ENCODE measurements at places on chromosomes 5 and 9.
A peak's percentile ranks its signal among the peaks of the same experiment; 100 is the strongest.

DNA sequence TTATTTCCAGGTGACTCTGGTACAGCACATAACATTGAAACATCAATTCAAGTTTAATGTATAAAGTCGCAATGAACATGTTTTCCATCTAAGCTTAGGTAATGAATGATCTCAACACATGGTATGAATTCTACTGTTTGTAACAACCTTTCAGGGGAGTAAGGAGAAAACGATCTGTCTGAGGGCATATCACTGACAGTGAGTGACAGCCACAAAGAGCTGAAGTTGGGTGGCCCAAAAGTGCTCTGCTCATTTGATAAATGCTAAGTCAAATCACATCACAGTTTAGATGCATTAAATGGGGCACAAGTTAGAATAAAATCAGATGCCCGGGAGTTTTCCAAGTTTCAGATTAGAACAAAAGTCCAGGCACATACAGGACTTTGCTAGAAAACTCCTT lies 1.2 kb downstream of the FANCC start:
- no peak for DNase-seq

DNA sequence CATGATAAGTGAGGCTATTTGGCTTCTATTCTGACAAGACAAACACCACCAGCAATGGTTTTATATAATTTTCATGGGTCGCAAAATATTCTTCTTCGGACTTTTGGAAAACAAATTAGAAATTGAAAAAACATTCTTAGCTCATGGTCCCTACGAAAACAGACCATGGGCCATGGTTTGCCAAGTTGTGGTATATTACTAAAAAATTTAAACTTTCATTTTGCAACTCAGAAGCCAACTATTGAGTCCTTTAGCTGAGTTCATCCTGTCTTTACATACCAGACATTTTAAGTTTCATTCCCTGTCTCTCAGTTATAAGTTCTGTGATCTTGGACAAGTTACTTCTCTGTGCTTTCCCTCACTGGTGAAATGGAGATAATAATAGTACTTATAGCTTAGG lies 198.1 kb downstream of the CSNK1G3 start:
- no peak for DNase-seq

DNA sequence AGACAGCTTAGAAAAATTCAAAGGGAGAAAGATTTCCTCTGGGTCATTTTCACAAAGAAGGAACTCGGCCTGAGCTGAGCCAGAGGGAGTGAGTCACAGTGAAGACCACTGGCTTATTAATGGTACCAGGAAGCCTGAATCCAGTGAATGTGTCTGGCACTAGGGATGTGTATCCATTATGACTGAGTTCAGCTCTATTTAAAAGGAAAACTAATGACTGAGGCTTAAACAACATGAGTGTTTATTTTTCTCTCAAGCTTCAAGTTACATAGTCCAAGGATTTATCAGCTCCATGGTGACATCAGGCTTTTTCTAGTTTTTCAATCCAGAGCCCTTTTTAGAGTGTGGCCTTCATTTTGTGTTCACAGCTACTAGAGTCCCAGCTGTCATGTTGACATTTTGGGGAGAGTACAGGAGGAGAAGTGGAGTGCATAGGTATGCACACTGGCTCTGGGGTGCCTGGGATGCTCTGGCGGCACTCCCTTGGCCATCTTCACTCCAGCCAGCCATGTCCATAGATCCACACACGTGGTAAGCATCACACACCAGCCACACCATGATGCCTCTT lies 159.5 kb upstream of the ERCC6L2 start:
- DNase-seq, result no peak

- no peak for DNase-seq
These were observed 39.1 kb downstream of the WHRN start for GRCh38 chr9:114465906-114466900.

GRCh38 chr5:95221234-95221633 lies 63.7 kb downstream of the MCTP1 start:
- DNase-seq, result no peak

DNA sequence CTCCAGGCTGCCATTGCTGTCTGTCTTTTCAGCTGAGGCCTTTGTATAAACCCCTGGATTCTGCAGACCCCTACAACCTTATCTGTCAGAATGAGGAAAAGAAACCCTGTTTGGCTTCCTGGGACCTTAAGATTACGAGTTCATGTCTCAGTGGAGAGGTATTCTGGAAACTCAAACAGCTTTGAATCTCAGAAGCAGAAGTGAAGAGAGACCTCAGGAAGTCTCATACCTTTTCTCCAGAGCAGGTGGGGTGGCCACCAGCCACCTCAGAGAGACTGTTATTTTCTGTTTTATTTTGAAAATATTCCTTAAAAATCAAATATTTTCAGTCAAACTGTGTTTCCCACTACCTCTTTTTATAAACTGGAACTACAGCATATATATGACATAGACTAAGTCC lies 457.5 kb downstream of the TMEM232 start:
- DNase-seq, result no peak

- no peak for DNase-seq
These were observed 128.8 kb downstream of the RXRA start for GRCh38 chr9:134455021-134455471.

- no peak for DNase-seq
These were observed 572 bp downstream of the CDK5RAP2 start for GRCh38 chr9:120579139-120580050.

DNA sequence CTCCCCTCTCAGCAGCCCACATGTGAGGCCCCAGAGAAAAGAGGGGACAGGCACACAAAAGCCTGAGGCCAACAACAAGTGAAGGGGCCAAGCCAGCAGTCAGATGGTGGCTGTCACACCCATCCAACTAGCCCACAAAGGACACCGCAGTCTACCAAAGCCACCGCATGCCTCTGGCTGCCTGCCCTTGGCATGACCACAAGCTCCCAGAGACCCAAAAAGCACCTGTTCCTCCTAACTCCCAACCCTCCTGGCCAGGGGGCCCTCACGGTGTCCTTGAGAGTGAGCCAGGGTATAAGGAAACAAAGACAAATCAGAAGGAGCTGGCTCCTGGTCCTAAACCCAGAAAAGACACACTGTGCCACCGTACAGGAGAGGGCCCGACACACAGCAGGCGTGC lies 77.8 kb upstream of the LRRTM2 start:
- DNase-seq, result no peak

DNA sequence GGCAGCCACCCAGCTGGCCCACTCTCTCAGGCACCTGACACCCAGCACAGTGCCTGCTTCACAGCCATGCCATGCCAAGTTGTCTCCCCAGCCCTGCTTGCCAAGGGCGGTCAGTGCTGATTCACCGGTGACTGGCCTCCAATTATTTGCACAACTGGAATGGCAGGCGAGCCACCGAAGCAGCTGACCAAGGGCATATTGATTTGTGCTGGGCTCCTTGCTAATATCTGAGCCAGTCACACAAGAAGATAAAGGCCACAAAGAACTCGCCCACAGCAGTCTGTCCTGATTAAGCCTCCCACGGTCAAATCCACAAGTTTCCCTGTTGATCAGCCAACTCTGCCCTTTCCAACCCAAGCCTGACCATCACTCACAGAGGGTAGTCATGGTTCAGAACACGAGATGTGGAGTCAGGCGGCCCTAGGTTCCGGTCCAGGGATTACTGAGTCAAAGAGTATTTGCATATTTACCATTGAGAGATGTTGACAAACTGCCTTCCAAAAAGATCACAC lies 6.4 kb upstream of the EEIG1 start:
- DNase-seq, result peak; percentile 47

DNA sequence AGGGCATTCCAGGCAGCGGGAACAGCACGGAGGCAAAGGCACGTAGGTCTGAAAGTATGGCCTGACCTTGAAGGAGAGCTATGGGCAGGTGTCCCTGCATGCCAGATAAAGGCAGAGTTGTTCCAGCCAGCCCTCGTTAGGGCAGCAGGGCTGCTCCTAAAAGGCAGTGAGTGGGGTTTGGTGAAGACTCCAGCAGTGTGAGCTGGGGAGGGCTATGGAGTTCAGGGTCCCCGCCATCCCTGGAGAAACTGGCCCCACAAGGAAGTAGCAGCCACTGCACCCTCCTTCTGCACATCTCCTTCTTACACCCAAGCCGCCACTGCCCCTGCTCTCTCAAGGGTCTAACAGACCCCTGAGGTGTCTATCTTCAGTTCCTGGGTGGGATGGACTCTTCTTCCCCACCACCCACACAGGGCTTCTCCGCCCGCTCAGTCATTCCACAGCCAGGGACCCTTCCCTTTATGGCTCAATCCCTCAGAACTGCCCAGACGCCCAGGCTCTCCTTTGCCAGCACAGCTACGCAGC lies 1.4 kb downstream of the AKNA start:
- DNase-seq, result no peak

- DNase-seq, result no peak
These were observed 435.5 kb downstream of the CAAP1 start for GRCh38 chr9:26457151-26457550.

- DNase-seq, result no peak
These were observed 34.7 kb downstream of the FBXO10 start for GRCh38 chr9:37541465-37541864.

GRCh38 chr9:95297760-95298159 lies 19.7 kb downstream of the FANCC start:
- no peak for DNase-seq

- no peak for DNase-seq
These were observed 345.2 kb upstream of the PCSK5 start for GRCh38 chr9:75545287-75545686.

DNA sequence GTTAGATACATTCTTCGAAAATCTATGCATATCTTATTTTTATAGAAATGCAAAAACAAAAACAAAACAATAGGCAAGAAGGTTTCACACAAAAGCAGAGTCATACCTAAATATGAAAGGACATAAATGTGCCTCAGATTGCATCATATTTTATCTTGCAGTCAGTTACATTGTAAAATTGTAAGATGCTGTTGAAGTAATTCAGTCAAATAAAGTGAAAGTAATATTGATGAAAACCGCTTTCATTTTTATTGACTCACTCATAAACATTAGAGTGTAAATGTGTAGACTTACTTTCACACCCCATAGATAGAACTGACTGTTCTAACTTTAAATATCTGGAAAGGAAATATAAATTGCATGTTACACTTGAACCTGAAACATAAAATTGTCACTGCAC lies 931.5 kb upstream of the NUDT12 start:
- DNase-seq, result no peak

DNA sequence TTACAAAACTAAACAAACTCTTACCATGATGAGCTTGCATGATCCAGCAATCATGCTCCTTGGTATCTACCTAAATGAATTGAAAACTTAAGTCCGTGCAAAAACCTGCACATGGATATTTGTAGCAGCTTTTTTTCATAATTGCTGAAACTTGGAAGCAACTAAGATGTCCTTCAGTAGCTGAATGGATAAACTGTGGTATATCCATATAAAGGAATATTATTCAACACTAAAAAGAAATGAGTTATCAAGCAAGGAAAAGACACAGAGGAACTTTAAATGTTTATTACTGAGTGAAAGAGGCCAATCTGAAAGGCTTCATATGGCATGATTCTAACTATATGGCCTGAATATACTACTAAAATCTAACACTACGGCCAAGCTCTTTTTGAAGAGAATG lies 139.1 kb upstream of the ZNF608 start:
- DNase-seq, result no peak

DNA sequence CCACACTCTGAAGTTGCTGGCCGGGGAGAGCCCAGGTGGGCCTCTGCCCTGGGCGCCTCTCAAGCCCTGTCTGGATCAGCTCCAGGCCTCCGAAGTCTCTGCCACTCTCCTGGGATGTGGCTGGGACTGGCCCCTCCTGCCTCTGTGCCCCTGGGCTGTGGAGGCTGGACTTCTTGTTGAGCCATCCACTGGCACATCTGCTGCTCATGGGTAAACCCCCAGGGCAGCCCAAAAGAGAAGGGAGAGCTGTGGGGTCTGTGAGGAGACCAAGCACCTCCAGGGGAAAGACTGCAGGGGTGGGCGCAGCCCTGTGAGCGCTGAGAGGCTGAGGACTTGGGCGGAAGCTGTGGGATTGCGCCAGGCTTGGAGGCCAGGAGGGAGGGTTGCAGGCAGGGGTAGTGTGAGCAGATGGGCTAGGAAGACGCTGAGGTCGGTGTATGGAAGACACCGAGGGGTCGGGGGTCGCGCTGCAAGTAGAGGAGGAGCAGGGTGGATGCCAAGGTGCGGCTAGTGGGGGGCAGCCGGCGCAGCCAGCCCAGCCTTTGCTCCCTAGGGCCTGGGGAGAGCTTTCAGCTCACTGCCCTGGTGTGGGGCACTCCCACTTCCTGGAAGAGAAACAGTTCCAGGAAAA lies 118.1 kb downstream of the WNK2 start:
- DNase-seq, result no peak

- DNase-seq, result no peak
These were observed 5.8 kb upstream of the CARNMT1 start for GRCh38 chr9:75033791-75034473.

- DNase-seq, result no peak
These were observed 32.8 kb upstream of the PIP5K1B start for GRCh38 chr9:68672215-68672614.

GRCh38 chr9:4155221-4156026 lies 144.4 kb downstream of the GLIS3 start:
- no peak for DNase-seq

DNA sequence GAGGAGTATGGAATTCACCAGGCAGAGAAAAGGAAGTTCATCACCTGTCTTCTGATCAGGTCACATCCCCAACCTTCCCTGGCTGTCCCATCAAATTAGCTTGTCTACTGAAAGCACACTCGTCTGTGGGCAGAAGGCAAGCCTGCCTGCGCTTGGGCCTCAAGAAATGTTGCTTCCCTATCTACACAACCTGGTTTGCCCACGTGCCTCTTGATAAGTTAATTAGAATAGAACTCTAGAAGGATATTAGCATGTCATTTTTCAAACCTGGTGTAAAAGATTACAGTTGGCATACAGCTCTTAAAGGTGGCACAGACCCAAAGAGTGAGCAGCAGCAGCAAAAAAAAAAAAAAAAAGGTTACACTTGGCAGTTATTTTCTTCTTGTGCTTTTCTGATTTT lies 5.1 kb downstream of the TTC23L start:
- DNase-seq, result no peak

- no peak for DNase-seq
These were observed 704 bp downstream of the CCDC112 start for GRCh38 chr5:115295777-115296123.

GRCh38 chr9:91865041-91865440 lies 85.0 kb downstream of the ROR2 start:
- no peak for DNase-seq

- no peak for DNase-seq
These were observed 251.6 kb upstream of the PTGER4 start for GRCh38 chr5:40428126-40428525.

DNA sequence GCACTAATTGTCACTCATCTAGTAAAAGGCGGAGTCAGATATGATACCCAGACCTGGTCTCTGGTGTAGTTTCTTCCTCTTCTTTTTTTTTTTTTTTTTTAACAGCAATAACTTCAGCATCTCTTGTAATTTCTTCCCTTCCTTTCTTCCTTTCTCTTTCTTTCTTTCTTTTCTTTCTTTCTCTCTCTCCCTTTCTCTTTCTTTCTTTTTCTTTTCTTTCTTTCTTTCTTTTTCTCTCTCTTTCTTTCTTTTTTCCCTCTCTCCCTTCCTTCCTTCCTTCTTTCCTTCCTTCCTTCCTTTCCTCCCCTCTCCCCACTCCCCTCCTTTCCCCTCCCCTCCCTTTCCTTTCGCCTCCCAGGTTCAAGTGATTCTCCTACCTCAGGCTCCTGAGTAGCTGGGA lies 25.9 kb upstream of the GNPDA1 start:
- no peak for DNase-seq

- no peak for DNase-seq
These were observed 141.0 kb downstream of the OLFM1 start for GRCh38 chr9:135228345-135228982.

- no peak for DNase-seq
These were observed 3.1 kb downstream of the BSPRY start for GRCh38 chr9:113352411-113352810.

GRCh38 chr9:87593359-87593980 lies 95.8 kb downstream of the DAPK1 start:
- DNase-seq, result no peak

All from memory B cell (primary cell).